ENCODE measurements at places on chromosomes 1 and 21.

GRCh38 chr1:204726478-204726877 lies 40.9 kb upstream of the LRRN2 start:
- no peak for DNase-seq

- DNase-seq = no peak
These were observed 83.3 kb upstream of the PGBD5 start for GRCh38 chr1:230509281-230509977.

- DNase-seq = no peak
These were observed 48.7 kb upstream of the ZC3H11B start for GRCh38 chr1:219661464-219662092.

DNA sequence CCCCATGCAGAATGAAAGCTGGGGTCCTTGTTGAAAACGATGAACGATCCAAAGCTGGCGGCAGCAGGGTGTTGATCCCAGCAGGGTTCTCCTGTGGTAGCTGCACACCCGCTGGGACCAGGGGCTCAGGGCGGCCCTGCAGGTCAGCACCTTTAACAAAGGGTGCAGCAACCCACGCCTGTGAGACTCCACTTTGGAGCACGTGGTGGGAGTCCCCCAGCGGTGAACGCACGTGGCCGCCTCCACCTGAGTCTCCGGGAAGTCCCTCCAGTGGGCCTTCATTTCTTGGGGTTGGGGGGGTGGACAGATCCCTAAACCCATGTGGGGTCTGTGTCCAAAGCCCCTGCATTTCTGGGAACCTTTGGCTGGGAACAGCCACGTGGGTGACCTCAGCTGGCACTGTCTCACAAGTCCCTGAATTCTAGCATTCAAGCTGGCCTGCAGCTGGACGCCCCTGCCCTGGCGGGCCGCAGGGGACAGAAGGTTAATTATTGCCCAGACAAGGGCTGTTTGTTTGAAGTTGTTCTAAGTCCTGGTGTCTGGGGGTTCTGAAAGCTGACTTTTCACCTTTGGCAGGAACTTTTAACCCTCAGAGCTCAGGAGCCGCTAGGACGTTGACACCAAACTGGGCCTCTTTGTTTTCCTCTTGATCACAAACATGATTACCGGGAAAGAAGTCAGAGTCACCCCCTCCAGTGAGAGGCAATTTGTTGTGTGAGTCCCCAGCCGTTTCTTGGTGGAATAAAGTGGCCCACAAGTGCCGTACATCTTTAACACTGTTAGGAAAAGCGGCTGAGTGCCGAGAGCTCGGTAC lies 64.5 kb downstream of the COL18A1 start:
- peak; percentile 59 for DNase-seq

GRCh38 chr1:201739492-201740085 lies 89.4 kb upstream of the IPO9 start:
- peak; percentile 69 for DNase-seq

- no peak for DNase-seq
These were observed 4.9 kb downstream of the ASAP3 start for GRCh38 chr1:23478896-23479665.

DNA sequence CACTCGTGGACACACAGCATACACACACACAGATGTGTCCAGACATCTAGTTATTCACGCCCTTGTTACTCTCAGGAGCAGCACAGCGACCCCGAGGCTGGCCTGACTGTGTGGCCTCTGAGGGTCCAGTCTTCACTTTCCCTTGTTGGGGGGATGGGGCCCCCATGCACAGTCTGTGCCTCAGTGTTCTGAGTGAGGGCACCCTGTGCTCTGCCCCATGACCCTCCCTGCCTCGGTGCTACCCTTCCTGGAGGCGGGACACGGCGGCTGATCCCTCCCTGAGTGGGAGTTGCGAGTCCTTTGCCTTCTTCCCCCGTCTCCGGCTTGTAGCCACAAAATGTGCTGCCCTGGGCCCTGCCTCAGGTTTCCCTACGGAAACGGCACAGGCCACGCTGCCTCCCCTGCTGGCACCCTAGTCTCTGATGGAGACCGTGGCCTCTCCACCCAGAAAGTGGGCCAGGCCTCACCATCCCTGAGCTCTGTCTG lies 8.6 kb downstream of the CSTB start:
- DNase-seq = no peak

- DNase-seq = no peak
These were observed 16.1 kb downstream of the PRR9 start for GRCh38 chr1:153233448-153233847.

GRCh38 chr1:94592571-94592920 lies 51.0 kb upstream of the F3 start:
- DNase-seq = no peak

All from dorsolateral prefrontal cortex (tissue), 122 donors.